H9 (cell line): ENCODE measurements at places on chromosomes 11 and 22. TPM values are rescaled to one million over a fixed set of nuclear protein-coding genes. Genes with fewer than 3 reads are reported as not detected.
A peak's percentile ranks its signal among the peaks of the same experiment; 100 is the strongest.

- DNase-seq: peak; percentile 57
Measured at GRCh38 chr11:62604460-62605120, 2.9 kb upstream of the MTA2 start.

DNA sequence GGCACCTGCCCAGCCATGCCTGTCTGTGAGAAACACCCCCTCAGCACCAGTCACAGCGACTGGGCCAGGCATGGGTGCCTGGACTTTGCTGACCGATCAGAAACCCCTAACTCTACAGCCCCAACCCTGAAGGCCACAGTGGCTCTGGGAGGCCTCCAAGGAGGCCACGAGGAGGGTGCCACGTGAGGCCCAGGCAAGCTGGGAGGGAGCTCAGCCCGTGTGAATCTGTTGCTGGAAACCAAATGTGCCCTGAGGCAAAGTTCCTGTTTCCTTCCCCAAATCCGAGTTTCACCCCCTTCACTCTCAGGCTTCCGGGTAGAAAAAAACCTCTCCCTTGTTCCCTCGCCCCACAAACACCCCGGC lies 1.3 kb downstream of the UNC93B1 start:
- no peak for DNase-seq

DNA sequence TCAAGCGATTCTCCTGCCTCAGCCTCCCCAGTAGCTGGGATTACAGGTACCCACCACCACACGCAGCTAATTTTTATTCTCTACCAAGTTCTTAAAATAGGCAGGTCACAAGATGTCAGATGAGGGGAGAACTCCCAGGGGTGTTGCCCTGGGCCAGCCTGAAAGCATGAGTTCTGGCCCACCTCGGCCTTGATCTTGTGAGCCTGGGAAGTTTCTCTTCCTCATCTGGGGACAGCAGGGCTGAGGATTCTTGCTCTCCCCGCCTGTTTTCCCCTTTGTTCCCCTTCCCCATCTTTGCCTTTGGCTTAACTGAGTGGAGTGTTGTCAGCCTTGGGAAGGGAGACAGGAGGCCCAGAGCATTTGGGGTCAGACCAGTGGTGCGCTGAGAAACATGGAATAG lies 3.5 kb downstream of the PDXP start:
- DNase-seq: no peak

DNA sequence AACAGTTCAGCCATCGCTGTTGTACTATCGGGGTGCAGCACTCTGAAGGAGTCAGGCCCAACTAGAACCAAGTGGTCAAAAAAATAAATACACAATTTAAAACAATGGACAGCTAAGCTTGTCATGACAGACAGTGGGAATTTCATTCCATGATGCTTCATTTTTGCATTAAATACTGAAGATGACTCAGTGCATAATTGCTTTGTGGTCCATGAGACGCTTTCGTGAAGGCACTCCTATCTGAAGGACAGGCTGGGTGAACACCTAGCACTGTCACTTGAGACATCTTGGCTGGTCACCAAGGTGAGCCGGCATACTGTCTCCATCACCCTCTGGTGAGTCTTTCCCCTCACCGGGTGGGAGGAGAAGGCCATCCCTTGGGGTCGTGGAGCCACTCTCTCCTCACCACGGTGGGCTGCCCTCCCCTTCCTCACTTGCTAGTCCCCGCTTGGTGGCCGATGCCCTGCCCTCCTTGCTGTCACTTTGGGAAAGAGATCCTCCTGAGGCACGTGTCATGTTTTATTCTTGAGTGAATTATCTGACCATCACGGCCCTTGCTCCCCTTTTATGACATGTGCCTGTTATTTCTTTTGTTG lies 4.9 kb upstream of the TESMIN start:
- DNase-seq: no peak

GRCh38 chr11:44979543-44980399 lies 29.1 kb upstream of the TP53I11 start:
- peak; percentile 62 for DNase-seq

DNA sequence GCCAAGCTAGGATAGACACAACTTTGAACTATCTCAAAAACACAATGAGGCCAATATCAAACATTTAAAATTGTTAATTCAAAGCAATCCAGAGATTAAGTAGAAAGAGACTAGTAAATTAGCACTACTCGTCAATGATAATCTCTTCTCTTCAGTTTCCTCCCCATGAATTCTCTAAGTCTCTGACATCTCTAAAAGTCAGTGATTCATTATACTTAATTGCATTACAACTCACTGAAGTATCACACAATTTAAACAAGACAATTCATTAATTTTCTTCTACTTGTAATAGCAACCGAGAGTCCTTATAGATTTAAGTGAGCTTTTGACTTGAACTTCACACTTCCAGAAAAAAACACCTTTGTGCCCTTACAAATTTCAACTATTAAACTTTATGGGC lies 4.3 kb downstream of the DDX6 start:
- no peak for DNase-seq

Gene ARHGAP42
- total RNA-seq: 35.5 and 39.1 TPM in 2 replicates

- DNase-seq: no peak
Measured at GRCh38 chr11:36465449-36466163, 44.5 kb downstream of the TRAF6 start.

GRCh38 chr11:121773076-121773475 lies 320.3 kb upstream of the SORL1-AS1 start:
- no peak for DNase-seq

DNA sequence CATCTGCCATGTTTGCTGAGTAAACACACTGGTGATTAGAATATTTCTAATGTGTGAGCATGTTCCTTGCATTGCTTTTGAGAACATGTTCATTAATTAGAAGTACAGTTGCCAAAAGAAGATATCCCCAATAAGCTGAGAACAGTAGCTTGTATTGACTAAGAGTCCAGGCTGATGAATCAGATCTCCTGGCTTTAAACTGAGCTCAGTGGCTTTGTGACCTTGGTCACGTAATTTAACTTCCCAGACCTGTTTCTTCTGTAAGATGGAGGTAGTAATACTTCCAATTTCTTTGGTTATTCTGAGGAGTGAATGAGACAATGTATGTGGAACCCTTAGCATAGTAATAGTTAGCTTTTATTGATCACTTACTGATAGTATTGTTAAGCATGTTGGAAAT lies 61.9 kb downstream of the CYB5R2 start:
- no peak for DNase-seq

Gene FAM83F
- 17.4 and 19.6 TPM in 2 replicates for total RNA-seq

DNA sequence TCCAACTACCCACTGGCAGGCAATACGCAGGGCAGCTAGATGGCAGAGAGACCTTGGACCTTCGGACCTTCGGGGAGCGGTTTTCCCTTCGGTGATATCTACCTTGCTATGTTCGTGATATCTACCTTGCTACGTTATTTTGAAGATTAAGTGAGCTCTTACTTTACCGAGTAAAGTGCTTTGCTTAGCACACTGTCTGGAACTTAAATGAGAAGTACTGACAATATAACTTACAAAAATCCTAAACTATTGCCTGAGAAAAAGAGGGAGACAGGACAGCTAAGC lies 1.0 kb upstream of the PRDM10 start:
- no peak for DNase-seq

Gene HIRA
- total RNA-seq: 51.9 and 53.0 TPM in 2 replicates

DNA sequence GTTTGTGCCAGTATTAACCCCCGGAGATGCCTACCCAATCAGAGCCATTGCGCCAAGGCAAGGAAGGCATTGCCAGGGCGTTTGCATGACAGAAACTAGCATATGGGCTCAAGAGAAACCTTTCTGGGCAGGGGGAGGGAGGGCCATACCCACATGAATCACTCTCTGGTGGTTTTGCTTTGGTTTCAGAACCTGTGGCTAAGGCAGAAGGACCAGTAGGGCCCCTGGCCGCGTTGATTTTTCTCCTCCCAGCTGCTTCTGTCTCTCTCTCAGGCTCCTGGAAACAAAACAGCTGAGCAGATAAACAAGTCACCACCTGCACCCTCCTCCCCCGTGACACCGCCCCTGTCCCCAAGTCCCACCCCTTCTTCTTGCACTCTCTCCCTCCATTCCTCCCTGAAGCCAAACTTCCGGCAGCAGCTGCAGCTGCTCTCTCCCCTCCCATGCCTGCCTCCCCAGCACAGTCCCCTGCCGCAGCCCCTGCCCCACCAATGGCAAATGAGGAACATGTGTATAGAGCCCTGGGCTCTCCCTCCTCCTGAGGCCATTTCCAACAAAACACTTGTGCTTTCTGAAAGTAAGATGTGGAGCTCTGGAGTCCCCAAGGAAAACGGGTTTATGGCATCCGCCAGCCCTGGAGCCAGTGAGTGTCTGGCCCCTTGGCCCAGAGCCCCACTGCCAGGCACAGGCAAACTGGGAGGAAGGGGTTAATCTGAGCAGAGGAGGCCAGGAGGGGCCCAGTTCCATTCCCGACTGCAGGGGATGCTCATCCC lies 39.0 kb upstream of the ADA2 start:
- peak; percentile 92 for DNase-seq

GRCh38 chr22:47724751-47725150 lies 962.3 kb downstream of the TBC1D22A start:
- no peak for DNase-seq

Gene SHANK3
- total RNA-seq: 8.4 and 8.7 TPM in 2 replicates

DNA sequence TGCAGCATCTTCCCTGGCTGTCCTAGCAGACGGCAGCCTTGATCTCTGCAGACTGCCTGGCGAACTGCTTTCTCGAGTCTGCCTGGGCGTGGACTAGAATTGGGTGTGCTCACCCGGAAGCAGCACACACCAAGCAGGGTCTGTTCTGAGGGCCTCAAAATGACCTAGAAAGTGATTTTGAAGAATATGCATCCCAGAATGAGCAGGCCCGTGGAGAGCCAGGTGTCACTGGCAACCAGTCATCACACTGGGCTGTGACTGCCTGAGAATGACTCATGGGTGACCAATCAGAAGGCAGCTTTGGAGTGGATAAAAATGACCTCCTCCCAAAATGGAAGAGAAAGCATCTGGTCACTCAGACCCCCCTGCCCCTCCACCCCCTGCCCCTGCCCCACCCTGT lies 114.9 kb upstream of the NECTIN1 start:
- DNase-seq: no peak

DNA sequence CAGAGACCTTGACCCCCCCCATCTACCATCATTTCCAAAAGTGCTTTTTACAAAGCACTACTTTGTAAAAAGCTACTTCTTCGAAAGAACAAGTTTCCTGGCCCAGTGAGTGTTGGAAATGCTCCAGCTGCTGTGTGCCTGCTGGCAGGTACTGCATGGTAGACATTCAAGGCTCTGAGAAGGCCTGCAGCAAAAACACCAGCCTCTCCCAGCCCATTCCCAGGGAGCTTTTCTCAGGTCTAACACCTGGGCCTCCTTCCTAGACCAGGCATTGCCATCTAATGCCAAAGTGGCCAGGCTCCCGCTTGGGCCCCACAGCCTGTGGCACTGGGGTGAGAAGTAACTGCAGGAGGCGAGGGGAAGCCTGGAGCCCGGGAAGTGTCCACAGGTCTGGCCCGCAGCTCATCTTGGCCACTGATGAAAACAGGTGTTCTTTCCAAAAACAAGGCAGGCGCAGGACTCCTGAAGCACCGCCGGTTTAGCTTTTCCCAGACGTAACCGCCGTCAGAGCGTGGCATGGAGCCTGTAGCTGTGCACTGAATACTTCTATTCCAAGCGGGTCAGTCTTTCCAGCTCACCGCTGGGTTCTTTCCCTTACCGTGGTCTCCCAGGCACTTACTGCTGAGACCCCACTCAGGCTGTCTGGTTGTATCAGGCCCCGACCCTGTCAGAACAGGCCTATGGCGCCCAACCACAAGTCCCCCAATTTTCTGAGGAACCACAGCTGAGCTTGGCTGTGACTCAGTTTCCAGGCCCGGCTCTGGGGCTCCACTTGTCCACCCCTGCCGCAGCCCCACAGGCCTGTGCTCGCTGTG lies 1.2 kb upstream of the TCIRG1 start:
- no peak for DNase-seq

DNA sequence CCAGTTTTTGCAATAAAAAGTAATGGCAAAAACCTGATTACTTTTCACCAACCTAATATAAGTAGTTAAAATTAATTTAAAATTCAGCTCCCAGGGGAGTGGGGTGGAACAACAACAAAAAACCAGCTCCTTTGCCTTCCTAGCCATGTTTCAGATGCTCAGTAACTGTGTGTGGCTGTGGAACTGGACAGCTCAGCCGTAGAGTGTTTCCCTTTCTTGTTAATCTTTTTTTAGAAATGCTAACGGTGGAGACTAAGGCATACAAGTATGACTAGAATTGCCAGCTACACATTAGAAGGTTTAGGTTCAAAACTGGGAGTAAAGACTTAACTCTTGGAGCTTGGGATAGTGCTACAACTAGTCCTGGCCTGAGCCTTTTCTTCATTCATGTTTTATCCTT lies 45.0 kb downstream of the PPP6R3 start:
- no peak for DNase-seq

DNA sequence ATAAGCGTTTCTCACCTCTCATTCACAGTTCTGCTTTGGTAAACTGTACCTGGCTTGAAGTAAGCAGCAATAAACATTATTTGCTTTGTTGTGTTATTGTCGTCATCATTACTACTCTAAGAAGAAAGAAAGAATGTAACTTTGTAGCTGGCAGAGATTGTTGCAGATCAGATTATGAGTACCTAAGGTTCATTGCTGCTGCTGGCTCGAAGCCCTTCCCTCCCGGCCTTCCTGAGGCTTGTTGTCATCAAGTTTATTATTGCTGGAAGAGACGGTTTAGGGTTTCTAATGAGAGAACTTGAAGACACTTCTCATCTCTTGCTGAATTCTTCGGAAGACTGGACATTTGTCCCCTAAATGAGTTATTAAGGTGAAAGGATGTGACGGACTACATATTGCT lies 101.3 kb downstream of the GRAMD1B start:
- no peak for DNase-seq

Gene BIRC2
- 28.2 and 29.1 TPM in 2 replicates for total RNA-seq

GRCh38 chr11:845872-846495 lies 3.3 kb downstream of the TSPAN4 start:
- no peak for DNase-seq

DNA sequence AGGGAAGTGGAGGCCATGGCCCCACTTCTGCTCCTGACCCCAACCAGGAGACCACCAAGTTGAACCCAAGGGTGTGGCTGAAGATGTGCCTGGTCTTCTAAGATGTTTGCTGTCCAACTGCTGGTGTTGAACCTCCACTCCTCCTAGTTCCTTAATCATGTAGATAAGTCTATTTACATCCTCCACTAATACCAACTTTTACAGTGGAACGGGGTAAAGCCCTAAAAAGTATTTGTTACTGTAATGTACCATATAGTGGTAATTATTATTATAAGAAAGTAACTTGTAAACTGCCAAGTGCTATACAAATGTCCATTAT lies 19.0 kb upstream of the RASSF10 start:
- DNase-seq: no peak

DNA sequence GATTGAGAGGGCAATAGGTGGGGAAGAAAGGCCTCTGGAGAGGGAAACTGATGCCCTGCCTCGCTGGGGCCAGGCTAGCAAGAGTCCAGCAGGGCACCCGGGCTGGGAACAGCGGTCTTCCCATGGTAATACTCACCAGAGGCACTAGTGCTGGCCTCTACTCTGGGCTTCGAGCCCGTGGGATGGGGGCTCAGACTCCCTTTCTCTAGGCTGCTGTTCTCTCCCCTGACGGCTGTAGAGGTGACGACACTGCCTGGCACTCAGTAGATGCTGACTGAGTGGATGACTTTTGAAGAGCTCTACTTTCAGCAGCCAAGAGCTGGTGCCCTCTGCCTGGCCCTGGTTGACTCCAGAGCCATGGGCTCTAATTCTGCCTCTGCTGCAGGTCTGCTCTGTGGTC lies 818 bp upstream of the C1QTNF4 start:
- no peak for DNase-seq

Gene GLYAT
- not detected in 2 replicates for total RNA-seq

Gene RASD2
- total RNA-seq: 0.42 and 0.53 TPM in 2 replicates
